ENCODE measurements at places on chromosomes 7 and 10. TPM values are rescaled to one million over a fixed set of nuclear protein-coding genes. Genes with fewer than 3 reads are reported as not detected.

Gene GJD4
- total RNA-seq: not detected

Gene RET
- total RNA-seq: 0.02 TPM

Gene NRF1
- 14.9 TPM for total RNA-seq

Gene WDR86
- not detected for total RNA-seq

Gene GPR146
- 0.72 TPM for total RNA-seq

Gene TMEM270
- total RNA-seq: not detected

Gene CYP3A4
- total RNA-seq: not detected

Gene VENTX
- total RNA-seq: not detected
